Stimulated activated CD4-positive, alpha-beta T cell treated with anti-CD3 and anti-CD28 coated beads, Interleukin-1b, Interleukin-23, amount 100 ng/mL, for 24 hours (primary cell): ENCODE measurements at places on chromosomes 13 and 19.
A peak's percentile ranks its signal among the peaks of the same experiment; 100 is the strongest.

DNA sequence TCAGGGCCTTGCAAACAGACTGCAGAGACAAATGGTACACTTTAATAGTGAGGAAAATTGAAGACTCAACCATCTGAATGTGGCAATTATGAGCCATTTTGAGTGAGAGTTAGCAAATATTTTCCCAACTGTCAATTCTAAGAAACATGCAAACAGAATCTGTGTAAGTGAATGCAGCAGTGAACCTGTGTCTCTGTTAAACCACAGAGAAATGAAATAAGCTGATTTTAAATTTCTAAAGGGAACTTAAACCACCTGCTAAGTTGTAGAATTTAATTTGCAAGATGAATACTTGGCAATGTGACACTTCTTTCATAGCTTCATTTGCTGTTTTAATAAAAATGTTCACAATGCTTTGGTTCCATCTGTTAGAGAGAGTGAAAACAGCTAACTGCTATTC lies 42.0 kb upstream of the TDRD3 start:
- DNase-seq = no peak

DNA sequence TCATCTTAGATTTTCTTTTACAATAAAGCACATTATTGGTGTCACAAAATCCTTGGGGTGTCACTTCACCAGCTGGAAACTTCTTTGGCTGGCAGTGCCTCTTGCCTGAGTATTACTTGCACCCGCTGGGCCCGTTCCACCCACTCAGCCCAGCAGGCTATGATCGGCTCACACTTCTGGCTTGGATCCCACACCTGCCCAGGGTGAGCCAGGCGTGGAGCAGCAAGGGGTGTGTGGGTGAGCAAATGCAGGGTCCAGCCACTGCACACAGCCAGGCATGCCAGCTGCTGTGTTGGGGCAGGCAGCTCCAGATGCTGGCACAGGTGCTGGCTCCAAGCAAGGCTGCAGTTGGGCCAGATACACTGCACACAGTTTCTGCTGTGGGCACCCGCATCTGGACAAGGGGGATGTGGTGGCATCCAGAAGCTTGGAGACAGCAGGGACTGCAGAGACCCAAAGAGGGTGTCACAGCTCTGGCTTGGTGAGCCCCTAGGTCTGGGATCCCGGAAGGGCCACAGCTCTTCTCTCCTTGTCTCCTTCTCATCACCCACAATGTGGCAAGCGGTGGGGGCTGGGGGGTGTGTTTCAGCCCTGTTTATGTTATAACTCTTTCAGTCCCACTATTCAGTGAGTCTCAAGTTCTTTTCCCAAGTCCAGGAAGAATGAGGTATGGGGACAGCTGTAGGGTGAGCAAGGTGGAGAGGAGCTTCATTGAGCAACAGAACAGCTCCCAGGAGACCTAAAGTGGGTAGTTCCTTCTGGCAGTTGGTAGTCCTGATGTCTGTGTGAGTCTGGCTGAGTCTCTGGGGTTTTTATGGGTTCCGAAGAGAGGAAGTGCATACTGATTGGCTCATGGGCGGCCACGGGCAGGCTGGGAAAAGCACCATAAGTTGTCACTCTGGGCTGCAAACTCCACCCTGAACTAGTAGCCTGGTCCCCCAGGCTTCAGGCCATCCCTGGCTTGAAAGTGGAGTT lies 25.3 kb upstream of the TBC1D4 start:
- DNase-seq = no peak

GRCh38 chr13:49643035-49643646 lies 14.8 kb downstream of the ARL11 start:
- DNase-seq = no peak

DNA sequence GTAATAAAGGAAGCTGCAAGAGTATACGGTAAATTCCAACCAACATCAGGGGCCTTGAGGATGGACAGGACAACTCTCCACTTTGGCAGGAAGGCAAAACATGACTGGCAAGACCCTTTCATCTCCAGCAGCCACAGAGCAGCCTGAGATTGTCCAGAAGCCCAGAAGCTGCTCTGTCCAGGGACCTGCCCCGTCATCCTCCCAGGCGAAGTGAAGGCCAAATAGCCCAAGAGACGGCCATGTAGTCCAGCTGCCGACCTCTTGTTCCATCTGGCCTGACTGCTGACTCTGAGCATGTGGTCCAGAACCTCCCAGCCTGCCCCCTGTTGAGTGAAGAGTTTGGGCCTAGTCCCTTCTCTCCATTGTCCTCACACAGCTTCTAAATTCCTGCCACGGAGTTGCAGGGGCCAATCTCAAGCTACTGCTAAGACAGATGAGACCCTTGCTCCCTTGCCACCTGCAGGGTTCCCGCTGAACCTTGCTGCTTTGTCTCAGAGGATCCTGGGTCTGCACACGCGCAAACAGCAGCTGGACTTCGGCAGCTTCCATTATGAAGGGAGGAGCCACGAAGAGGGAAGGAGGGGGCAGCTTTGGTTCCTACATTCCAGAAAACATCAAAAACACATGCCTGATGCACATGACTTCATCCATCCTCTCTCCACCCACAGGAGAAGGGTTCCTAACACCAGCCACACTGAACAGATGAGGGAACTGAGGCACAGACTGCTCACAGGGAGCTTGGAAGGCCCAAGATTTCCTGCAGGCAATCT lies 196.9 kb downstream of the KATNAL1 start:
- DNase-seq = no peak

GRCh38 chr13:110589793-110590390 lies 25.5 kb upstream of the NAXD start:
- DNase-seq = no peak

DNA sequence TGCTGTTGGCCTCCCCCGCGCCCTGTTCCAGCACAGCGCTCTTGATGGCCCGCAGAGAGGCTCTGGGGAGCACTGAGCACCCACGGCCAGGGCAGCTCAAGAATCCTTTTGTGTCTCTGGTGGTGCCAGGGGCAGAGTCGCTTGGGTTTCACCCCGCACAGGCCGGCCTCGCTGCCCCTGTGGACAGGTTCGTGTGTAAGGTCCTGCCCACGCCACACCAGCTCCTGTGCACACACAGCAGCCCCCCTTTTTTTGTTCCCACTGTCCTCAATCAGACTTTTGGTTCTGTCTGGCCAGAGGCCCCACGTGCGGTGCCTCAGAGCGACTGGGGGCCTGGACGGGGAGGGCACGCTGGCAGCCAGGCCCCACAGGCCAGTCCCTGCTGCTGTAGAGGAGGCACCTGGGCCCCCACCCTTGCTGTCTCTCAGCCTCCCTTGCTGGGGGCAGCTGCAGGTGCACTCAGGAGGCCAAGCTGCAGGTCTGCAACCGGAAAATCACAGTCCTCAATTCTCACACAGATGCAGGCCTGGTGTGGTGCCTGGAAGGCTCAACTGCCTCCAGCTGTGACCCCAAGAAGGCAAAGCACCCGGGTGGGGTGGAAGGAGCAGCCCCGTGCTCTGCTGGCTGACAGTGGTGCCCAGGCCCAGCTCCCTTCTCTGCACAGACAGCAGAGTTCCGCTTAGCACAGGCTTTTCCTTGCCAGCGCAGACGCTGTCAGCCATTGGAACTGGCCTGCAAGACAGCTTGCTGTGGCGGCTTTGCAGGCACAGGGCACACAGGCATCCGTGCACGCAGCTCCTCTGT lies 12.6 kb upstream of the F7 start:
- no peak for DNase-seq

GRCh38 chr19:17620696-17621095 lies 65.2 kb downstream of the COLGALT1 start:
- DNase-seq = no peak

- DNase-seq = no peak
Measured at GRCh38 chr13:51746802-51747201, 57.2 kb downstream of the DHRS12 start.

GRCh38 chr19:51097166-51097738 lies 11.0 kb downstream of the CTU1 start:
- DNase-seq = peak; percentile 52

- no peak for DNase-seq
Measured at GRCh38 chr13:104592127-104592526, 1525.9 kb upstream of the SLC10A2 start.

DNA sequence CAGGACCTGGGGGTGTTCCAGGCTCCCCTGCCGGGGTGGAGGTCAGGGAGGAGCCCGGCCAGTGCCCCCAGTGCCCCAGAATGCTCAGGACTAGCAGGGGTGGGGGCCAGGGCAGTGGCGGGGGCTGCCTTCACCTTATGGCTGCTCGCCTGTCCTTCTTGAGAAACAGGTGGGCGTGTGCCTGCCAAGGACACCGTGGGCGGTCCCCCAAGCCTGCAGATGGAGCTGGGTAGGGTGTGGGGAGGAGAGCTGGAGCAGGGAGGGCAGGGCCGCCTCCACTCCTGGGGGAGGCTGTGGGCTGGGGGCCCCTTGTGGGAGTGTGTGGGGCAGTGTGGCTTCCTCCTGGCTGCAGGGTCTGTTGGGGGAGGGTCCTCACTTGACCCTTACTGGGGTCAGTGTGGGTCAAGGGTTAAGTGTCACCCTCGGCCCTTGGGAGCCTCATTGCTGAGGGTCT lies 160.1 kb downstream of the KDM4B start:
- DNase-seq = no peak

DNA sequence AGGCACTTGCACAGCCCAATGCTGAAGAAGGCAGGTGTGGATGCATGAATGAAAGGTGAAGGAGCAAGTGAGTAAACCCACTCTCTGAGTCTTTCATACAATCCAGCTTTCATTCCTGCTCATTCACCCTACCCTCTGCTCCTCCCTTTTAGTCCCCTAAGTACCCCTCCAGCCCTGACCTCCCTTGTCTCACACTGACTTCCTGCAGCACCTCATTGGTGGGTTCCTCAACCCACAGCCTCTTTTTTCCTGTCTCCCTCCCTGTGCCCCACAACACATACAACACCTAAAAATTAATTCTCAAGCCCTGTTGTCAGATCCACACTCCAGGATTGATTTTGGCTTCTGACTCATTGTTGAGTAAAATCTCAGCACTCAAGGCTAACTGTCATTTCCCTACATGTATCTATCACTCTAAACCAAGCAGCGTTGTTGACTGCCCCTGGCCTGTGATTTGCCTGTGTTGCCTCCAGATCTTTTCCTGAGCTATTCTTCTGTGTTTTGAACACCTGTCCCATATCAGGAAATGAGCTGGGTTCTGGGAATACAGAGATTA lies 177.3 kb upstream of the SERP2 start:
- no peak for DNase-seq

- DNase-seq = no peak
Measured at GRCh38 chr19:2578391-2578890, 102.5 kb downstream of the GADD45B start.

DNA sequence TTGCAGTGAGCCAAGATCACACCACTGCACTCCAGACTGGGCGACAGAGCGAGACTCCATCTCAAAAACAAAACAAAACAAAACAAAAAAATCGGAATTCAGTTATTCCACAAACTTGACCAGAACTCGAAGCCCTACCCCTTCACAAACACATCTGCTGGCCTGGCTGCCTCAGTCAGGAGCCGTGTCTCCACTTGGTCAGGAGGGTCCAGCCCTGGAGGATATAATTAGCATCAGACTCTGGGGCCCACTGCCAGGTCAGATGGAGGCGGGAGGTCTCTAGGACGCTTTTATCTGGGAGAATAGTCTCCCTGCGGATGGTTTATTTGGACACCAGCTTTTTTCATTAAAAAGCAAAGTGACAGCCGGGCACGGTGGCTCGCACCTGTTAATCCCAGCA lies 8.0 kb downstream of the ELL start:
- no peak for DNase-seq

DNA sequence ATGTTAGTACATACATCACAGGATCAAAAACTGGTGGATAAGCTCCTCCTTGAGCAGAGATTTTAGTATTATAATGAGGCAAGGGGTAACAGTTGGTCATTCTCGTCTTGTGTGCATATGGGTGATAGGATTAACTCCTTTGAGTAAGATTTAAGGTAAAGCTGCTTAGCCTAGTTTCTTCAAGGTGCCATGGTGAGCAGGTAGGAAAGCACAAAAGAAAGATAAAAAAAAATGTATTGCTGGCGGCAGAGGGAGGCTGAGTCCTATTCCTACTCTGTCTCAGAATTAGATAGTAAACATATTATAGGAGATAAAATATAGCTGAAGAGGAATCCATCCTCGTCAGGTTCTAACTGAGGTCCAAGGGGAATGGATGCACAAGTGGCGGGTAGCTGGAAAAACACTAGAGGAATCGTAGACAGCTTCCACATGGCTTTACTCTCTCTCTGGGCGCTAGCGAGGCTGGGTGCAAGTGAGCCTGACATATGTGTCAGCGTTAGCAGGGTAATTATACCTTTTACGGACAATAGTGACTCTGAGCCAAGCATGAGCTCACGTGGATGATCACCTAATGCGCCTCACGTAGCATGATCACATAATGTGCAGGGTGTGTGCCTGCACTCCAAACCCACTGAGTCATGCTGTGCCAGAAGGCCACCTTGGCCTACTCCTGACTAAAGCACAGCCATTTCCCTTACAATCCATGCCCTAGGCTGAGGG lies 734.3 kb upstream of the MIR17HG start:
- no peak for DNase-seq

- no peak for DNase-seq
Measured at GRCh38 chr13:75151081-75151643, 330.8 kb downstream of the TBC1D4 start.

DNA sequence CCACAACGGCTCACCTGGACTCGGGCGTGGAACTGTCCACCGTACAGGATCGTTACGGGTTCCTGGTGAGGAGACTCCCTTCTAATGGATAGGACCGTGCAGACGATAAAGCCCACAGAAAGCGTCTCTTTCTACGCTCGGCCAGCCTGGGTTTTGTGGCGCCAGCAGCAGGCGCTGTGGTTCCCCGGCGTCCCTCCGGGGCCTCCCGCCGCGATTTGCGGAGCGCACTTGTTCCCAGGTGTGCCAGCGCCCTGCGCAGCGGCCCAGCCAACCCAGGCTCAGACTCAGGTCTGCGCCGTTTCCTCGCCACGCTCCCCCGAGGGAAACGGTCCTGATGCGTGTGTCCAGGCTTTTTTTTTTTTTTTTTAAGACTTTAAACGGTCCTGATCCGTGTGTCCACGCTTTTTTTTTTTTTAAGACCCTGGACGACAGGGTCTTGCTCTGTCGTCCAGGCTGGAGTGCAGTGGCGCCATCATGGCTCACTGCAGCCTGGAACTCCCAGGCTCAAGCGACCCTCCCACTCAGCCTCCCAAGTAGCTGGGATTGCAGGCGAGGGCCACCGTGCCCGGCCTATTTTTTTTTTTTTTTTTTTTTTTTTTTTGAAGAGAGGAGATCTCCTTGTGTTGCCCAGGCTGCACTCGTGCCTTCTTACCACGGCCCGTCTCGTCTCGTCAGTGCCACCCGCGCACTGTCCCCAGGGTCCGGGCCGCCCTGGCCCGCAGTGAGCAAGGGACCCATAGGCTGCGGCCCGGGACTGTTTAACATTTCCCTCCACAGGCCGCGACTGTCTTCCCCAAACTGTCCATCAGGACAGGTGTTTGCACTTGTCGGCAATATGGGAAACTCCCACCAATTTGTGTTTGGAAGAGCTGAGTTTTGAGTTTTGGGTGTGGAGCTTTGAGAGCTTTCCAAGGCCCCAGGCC lies 23.8 kb downstream of the GJA3 start:
- no peak for DNase-seq

DNA sequence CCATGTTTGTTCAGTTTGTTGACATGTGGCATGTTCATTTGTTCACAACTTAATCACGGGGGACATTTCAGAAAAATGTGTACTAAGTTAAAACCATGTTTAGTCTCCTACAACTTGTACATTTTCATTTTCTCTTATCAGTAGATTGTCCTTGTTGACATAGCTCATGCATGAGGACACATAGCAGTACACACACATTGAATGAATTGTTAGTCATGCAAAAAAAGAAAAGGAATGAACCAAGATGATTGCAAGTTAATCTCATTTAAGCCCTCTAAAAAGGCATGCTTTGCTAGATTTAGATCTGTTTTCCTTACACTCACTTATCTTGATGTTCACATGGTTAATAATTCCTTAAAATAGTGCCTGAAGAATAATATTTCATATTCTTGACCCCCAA lies 38.2 kb upstream of the AKAP11 start:
- no peak for DNase-seq
